Cerebellum (tissue), 4 donors: ENCODE measurements at places on chromosomes 11 and 22.

- no peak for DNase-seq
Observed at GRCh38 chr11:37104380-37104779, 506.3 kb upstream of the RAG2 start.

DNA sequence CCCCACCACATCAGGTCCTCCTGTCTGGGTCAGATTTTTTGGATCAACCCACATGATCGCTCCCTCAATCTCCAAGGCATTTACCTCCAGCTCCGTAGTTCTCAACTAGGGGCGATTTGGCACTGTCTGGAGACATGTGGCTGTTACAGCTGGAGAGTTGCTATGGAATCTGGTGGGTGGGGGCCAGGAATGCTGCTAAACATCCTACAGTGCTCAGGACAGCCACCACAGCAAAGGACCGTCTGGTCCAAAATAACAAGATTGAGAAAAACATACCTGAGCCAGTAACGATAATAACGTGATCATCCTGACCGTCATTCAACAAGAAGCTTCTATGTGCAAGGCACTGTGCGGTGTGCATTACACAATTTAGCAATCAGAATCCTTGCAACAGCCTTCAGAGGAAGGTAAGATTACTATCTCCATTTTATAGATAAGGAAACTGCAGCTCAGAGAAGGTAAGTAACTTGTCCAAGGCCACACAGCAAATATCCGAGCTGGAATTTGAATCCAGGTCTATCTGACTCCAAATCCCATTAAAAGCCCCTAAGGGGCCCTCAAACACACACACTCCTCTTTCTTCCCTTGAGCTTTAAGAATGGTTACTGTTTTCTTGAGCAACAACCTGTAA is 14.3 kb upstream of the CRY2 start:
- no peak for DNase-seq

- no peak for DNase-seq
Observed at GRCh38 chr22:25492162-25492561, 72.3 kb upstream of the GRK3 start.

GRCh38 chr11:123357990-123358827 is 71.9 kb upstream of the GRAMD1B start:
- peak; percentile 68 for DNase-seq

DNA sequence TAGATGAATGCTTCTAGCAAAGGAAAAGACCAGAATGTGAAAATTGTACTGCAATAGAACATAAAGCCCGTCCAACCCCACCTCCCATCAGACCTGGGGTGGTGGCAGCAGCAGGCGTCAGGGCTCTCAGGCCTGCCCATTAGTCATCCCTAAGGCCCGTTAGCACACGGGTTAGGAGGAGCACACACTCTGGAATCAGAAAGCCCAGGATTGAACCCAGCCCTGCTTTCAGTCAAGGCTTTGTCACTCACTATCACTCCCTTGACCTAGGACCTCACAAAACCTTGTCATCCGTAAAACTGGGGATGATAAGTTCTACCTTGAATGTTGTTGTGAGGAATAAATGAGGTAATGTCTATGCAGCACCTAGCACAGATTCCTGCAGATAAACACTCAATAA is 26.9 kb downstream of the MICAL3 start:
- DNase-seq: no peak

DNA sequence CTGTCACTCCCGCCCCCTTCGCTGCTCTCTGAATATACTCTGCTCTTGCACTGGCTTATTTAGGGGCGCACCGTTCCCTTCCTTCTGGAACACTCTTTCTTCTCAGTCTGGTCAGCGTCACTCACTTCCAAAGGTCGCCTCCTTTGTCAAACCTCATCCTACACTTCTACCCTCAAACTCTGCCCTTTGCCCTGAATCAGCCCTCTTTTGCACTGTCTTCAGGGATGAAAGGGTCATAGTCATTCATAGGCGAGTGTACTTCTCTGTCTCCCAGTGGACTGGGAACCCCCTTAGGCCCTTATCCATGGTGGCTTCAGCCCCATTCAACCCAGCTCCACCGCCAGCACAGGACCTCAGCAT is 15.4 kb downstream of the MOGAT2 start:
- DNase-seq: no peak

DNA sequence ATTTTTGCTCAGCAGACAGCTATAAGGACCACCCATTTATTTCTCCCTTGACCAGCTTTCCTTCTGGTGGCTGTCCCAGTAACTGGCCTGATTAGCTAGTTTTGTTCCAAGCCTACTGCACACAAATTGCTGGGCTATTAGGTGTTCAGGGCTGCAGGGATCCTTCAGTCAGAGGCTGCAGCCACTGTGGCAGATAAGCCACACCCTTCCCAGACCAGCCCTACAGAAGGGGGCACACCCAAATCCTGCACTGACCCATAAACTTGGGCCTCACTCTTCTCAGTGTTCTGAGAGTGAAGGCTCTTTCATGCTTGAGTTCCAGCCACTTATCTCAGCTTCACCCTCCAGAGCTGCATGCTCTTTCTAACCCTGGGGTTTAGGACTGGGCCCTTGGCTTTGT is 200.0 kb downstream of the AASDHPPT start:
- no peak for DNase-seq

DNA sequence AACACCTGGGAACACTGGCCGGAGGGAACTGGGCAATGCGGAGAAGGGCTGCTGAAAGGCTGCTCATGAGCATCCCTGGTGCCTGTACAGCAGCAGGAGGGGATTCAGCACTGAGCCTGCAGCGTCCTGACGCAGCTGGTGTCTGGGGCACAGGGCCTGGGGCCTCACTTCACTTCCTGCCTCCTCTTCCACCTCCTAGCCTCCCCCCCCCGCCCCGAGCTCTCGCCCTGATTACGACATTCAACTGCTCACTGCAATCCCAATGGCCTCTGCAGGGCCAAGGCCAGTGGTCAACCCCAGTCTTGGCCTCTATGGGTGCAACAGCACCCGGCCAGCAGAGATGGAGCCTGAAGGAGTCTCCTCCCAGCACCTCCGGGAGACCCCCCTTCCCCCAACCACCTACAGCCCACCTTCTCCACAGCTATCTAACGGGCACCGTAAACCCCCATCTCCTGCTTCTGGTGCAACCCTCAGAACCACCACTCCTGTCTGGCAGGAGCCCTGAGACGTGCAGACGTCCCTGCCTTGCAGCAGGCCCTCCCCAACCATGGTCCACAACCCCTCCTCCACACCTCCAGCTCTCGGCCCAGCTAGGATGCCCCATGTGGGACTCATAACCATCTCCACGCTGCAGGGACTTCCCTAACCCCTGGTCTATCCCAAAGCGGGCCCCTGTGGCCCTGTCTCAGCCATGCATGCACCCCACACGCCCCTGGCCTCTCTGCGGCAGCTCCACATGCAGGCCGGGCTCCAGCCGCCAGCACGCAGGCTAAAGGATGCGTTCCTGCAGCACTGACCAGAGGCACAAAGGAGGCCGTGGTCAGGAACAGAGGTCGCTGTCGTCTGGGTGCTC is 38.2 kb downstream of the BRD1 start:
- no peak for DNase-seq

DNA sequence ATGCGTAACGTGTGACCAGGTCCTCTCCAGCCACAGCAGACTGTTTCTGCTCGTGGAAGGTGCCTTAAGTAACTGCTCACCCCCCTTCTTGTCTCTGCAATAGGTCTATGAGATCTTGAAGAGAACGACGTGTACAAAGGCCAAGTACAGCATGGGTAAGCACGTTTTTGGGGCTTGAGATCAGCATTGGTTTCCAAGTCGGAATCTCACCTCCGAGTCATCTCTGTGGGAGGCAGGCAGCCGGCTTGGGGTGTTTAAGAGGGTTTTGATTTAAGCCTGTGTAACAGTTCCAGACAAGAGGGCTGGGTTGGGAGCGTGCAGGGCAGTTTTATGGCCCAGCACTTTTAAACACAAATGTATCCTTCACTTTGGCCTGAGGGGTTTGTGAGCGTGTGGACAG is 30.1 kb downstream of the ANO1 start:
- no peak for DNase-seq
